ENCODE measurements at places on chromosomes 16 and 17. TPM values are rescaled to one million over a fixed set of nuclear protein-coding genes. Genes with fewer than 3 reads are reported as not detected.

Gene MSRB1
- total RNA-seq, result 15.6 TPM

GRCh38 chr16:87608400-87608985, 6.2 kb downstream of the JPH3 start:
- no peak for DNase-seq

DNA sequence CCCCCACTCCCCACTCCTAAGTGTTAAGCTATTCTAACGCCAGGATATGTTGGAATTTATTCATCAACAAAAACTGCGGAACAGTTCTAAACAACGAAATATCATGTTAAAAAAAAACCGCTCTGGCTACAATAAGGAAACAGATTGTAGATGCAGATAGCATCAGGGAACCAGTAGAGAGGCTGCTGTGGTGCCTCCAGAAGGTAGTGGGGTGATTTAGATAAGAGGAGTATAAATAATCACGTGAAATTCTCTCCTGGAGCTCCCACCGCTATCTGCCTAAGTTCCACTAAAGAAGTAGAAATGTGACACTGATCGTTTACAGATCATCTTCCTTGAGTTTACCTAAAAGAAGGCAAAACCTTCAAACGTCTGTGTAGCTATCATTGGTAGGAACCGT, 8.0 kb downstream of the AHSP start:
- no peak for DNase-seq

GRCh38 chr16:52718046-52718445, 171.1 kb upstream of the TOX3 start:
- DNase-seq, result no peak

GRCh38 chr17:73748508-73748907, 104.3 kb upstream of the SDK2 start:
- DNase-seq, result no peak

DNA sequence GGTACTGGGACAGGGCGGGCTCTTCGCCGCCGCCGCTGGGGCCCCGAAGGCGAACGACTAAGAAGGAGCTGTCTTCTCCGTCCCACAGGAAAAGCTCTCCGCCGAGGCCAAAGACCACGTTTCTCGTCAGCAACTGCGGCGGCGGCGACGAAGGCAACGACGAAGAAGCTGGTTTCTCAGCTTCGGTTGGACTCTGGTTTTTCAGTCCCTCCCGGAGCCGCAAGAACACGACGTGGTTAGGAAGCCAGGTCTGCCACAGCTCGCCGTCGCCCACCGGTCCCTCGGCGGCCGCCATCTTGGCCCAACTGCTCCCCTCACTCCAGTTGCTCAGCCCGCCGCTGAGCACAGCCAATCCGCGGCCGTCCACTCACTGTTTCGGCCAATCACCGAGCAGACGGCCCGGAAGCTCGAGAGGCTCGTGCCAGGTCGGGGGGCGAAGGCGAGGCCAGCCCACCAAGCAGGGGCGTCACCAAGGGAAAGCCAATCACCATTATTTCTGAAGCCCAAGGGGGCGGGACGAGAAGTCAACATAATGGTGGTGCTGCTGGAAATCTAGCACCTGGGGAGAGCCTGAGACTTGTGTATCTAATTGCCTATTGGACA, at the start of gene NUP88:
Gene NUP88 (minus strand): TSS at position 307 of the 603 bp plus-strand sequence. CDS start 12 bp downstream, at position 295.
- DNase-seq, result peak; percentile 96

Measured in foreskin keratinocyte (primary cell).